Right renal pelvis (tissue), 4 donors: ENCODE measurements at places on chromosomes 12 and 14. TPM values are rescaled to one million over a fixed set of nuclear protein-coding genes. Genes with fewer than 3 reads are reported as not detected.

Gene GLIPR1L2
- polyA plus RNA-seq: 3.3 TPM

GRCh38 chr12:16359512-16360491 is 12.4 kb downstream of the MGST1 start:
- DNase-seq: no peak

Gene VWF
- 14.3 TPM for polyA plus RNA-seq

Gene BAG5
- polyA plus RNA-seq: 34.1 TPM

DNA sequence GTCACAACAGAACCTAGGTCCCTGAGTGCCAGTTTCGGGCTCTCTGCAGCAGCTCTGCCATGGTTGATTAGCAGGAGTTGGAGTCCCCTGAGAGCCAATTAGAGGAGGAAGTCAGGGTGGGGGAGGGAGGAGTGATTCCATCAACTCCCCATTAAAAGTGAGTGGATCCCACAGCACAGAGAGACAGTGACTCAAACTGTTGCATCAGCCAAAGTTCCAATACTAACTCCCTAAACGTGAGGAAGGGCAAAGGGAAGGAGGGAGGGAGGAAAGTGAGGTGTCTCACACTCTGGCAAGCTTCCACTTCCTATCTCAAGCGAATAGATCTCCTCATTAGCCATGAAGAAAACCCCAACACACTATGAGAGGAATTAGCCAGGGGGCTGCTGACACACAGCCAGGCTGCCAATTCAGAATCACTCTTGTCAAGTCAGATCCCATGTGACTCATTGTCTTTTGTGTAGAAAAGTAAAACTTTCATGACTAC is 23.6 kb downstream of the OR11H4 start:
- DNase-seq: no peak

Gene C1S
- polyA plus RNA-seq: 54.8 TPM

DNA sequence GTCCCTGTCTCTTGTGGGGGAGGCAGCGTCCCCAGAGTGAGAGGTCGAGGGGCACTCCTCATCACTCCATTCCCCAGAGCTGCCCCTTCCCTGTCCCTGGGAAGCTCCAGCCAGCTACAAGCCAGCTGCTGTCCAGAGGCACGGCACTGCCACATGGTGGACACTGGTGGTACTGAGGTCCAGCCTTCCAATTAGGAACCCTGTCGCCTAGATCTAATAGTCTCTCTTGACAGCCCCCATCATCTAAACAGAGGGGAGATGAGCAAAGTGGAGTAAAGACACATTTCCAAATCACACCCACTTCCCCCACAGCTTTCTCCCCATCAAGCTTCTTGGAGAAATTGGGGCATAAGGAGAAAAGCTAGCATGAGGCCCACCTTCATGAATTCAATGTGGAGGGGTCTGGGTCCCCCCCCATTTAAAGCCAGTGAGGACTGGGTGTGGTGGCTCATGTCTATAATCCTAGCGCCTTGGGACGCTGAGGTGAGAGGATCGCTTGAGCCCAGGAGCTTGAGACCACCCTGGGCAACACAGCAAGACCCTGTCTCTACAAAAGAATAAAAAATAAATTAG is 2.1 kb upstream of the INHBE start:
- no peak for DNase-seq

DNA sequence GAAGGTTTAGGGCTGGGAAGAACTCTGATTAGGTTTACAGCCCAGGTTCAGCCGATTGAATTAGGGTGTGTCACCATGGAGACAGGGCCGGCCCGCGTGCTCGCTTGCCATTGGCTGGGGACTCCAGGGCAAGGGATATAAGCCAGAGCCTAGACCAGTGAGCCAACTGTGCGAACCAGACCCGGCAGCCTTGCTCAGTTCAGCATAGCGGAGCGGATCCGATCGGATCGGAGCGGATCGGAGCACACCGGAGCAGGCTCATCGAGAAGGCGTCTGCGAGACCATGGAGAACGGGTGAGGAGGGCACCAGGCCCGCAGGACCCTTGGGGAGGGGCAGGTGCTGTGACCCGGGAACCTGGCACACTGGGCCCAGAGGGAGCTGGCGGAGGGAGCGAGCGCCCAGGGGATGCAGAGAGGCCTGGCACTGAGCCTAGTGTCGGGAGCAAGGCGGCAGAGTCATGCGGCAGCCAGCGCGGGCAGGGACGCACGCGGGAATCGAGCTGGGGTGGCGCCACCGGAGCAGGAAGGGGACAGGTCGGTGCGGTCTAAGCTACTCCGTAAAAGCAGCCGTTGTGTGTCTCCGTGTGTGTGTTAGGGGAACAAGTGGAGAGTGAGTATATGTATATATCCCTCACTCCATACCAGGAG is at the start of gene PNP:
Gene PNP, plus strand, starts transcription at position 165 of the 648 bp plus-strand sequence. Its CDS starts 119 bp downstream, at position 284.
- no peak for DNase-seq

Gene SDSL
- 10.9 TPM for polyA plus RNA-seq

GRCh38 chr12:31967539-31967938 is 8.3 kb downstream of the RESF1 start:
- DNase-seq: no peak

Gene EML1
- 39.4 TPM for polyA plus RNA-seq

DNA sequence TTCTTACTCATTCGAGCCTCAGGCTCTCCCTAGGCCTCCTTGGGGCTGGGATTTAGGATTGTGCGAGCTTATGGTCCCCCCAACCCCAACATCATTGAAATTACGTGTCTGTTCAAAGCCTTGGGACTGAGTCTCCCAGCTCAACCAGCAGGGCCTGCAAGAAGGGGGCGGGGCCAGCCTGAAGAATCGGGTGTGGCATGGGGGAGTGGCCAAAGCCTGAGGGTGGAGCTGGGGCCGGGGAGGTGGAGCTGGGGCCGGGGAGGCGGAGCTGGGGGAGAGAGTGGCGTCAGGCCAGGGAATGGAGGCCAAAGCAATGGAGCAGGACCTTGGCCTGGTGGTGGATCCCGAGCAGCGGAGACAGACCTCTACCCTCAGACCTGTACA is 24.3 kb upstream of the HSPB8 start:
- DNase-seq: no peak

DNA sequence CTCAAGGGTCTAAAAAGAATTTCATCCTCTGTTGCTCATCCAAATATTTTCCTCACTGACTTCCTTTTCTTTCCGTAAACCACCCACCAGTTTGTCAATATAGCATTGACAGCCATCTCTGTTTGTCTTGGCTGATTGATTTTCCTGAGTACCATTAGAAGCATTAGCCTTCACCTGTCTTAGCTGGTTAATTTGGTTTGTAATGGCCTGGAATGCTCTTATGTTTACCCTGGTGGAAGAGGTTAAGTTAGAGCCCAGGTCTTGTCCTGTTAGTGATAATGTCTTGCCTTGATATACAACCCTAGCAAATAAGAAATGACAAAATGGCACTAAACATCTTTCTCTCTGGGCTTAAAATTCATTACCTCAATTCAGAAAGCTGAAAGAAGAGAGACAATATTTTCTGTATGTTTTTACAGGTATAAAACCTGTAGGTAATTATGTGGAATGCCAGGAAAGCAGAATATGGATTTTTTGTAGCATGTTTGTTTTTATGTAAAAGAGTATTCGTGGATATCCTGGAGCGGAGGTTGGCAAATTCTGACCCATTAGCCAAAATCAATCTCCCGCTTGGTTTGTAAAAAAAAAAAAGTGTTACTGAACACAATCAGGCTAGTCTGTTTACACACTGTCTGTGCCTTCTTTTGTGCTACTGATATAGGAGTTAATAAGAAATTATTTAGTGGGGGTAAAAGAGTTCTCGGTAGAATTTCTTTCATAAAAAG is 224.4 kb upstream of the DAAM1 start:
- DNase-seq: no peak

GRCh38 chr12:123356159-123356670 is 8.4 kb downstream of the SBNO1 start:
- no peak for DNase-seq

GRCh38 chr12:48061938-48062719 is 43.8 kb downstream of the SENP1 start:
- DNase-seq: no peak

GRCh38 chr14:90276646-90277367 is 20.5 kb downstream of the PSMC1 start:
- no peak for DNase-seq

Gene SERPINA1
- 93.3 TPM for polyA plus RNA-seq

DNA sequence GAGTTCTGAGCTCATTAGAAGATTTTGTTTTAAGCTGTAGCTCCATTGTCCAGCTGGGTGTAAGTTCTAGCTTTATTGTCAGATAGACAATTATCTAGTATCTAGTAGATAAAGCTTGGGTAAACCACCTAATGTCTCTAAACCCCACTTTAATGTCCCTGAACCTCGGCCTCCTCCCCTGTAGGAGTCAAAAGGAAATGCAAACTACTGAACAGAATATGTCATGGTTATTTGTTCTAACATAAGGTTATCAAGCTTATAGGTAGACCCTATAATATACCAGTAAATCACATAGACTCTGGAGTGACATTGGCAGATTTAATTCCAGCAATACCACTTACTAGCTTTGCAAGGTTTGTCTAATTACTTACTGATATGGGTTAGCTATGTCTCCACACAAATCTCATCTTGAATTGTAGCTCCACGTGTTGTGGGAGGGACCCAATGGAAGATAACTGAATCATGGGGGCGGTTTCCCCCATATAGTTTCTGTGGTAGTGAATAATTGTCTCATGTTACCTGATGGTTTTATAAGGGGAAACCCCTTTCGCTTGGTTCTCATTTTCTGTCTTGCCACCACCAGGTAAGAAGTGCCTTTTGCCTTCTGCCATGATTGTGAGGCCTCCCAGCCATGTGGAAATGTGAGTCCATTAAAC is 29.4 kb downstream of the BCAT1 start:
- DNase-seq: no peak

Gene HSPB8
- 7.7 TPM for polyA plus RNA-seq

DNA sequence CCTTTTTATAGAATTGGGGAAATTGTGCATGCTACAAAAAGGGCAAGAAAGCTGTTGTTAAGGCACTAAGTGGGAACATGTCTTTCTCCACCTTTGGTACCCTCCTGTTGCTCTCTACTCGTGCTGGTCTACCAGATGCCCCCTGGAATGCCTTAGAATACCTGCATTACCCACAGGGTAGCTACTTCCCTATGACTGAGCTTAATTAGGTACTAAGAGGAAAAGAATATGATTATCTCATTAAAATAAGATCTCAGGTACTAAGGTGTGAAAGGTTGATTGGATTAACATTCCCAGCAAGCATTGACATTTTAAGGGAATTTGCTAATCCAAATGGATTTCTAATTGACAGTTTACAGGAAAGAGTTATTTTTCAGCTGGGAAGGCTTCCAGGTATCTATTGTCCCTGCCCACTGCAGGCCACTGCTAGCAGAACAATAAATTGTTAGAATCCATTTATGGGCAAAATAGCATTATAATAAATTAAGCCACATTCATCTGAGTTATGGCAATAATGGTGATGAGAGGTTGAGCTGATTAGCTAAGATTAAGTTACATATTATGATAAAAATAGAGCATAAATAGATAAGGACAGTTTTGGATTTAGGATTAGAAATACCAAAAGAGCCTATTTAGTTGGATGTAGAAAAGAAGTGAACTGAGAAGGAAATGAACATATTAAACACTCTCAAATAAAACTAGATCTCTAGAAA is 67.8 kb upstream of the GRIP1 start:
- no peak for DNase-seq

DNA sequence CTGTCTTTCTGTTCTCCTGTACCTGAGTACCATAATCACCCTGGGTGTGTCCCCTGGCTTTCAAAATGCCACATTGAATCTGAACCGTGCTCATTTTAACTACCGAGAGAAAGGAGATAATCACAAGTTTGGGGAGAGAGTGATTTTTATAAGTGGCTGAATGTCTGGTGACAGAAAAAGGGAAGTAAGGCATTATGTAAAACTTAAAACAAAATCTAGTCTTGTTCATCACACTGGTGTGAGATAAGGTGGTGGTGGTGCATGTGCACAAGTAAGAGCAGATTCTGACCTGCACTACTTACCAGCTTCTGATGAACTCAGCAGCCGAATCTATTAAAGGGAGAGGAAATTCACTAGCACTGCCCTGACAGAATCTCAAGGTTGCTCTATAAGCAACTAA is 56.3 kb downstream of the SPPL3 start:
- no peak for DNase-seq

Gene GLI1
- polyA plus RNA-seq: 17.2 TPM

DNA sequence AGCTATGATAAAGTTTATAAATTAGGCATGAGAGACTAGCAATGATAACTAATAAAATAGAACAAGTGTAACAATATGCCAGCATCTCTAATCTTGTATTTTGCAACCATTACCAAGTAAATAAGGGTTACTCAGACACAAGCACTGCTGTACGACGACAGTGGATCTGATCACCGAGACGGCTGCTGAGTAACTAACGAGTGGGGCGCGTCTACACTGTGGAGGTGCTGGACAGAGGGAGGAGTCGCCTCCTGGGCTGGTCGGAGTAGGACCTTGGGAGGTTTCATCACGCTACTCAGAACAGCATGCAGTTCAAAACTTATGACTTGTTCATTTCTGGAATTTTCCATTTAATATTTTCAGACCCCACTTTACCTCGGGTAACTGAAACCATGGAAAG is 18.4 kb downstream of the COA8 start:
- DNase-seq: no peak

Gene LYSET
- 41.4 TPM for polyA plus RNA-seq

DNA sequence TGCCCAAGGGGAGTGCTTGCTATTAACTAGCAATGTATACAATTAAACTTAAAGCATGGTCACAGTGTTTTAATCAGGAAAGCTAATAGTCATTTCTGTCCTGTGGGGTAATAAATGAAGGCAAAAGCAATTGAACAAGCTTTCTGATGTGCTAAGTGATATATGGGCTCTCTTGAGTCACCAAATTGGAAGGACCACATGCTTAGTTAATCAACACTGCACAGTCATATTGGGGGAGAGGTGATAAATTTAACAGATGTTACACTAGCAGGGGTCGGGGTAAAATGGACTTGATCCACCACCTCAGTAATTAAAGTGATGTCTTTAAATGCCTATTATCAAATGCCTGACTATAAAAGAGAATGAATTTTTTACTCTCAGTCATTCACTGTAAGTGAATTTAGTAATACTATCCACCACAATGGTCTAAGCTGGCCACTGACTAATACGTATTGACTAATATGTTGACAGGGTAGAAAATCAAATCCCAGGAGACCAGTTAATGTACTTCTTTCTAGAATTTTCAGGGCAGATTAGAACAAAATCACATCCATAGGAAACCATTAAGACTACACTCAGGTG is 736.3 kb downstream of the RPS29 start:
- DNase-seq: no peak

- DNase-seq: no peak
These were observed 368.6 kb upstream of the USP15 start for GRCh38 chr12:61891632-61892031.

GRCh38 chr12:32893043-32893442 is 3.5 kb downstream of the PKP2 start:
- no peak for DNase-seq
